ENCODE measurements at places on chromosomes 1 and 21. TPM values are rescaled to one million over a fixed set of nuclear protein-coding genes. Genes with fewer than 3 reads are reported as not detected.

DNA sequence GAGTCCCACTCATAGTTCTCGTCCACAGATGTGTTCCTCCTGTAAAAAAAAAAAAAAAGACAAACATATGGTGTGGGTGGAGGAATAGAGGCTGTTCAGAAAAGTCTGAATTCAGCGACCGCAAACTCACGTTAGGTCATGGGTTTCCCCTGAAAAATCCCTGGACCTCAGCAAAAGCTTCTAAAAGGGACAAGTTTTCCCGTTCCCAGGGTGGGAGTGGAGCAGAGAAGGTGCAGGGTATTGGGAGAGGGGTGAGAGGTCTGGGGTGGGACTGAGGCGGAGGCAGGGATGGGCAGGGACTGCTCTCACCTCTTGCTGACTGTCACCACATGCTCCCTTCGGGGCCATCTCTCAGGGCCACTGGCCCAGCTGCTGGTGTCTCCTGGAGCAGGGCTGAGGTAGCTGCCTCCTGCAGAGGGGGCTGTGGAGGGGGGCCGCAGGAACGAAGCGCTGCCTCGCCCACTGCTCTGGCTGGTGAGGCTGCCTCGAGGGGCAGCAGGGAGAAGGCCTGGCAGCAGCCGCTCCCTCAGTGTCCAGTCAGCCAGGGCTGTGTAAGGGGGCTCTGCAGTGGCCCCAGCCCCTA is 2.6 kb upstream of the TAGLN2 start:
- no peak for DNase-seq

GRCh38 chr1:162006081-162006480 is 17.6 kb downstream of the OLFML2B start:
- no peak for DNase-seq

DNA sequence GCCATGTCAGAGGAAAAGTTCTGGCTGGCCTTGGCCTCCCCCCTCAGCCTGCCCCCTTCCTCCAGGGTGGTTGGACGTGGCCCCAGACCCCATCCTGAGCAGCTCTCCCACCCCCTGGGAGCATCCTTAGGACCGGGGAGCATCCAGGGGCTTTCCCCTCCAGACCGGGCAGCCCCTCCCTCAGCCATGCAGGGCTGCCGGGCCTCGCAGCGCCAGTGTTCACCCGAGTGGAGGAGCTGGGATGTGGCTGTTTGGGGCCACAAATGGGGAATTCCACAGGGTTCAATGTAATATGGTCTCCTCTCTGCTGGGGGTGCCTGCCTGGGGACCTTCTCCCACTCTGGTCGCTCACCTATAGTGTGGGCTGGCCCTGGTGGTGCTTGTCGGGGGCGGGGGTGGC is 4.2 kb upstream of the PFKL start:
- no peak for DNase-seq

GRCh38 chr21:15730484-15731242 is 881 bp downstream of the USP25 start:
- peak; percentile 19 for DNase-seq

The MCOLN2 gene
- 1.9 TPM for polyA plus RNA-seq

DNA sequence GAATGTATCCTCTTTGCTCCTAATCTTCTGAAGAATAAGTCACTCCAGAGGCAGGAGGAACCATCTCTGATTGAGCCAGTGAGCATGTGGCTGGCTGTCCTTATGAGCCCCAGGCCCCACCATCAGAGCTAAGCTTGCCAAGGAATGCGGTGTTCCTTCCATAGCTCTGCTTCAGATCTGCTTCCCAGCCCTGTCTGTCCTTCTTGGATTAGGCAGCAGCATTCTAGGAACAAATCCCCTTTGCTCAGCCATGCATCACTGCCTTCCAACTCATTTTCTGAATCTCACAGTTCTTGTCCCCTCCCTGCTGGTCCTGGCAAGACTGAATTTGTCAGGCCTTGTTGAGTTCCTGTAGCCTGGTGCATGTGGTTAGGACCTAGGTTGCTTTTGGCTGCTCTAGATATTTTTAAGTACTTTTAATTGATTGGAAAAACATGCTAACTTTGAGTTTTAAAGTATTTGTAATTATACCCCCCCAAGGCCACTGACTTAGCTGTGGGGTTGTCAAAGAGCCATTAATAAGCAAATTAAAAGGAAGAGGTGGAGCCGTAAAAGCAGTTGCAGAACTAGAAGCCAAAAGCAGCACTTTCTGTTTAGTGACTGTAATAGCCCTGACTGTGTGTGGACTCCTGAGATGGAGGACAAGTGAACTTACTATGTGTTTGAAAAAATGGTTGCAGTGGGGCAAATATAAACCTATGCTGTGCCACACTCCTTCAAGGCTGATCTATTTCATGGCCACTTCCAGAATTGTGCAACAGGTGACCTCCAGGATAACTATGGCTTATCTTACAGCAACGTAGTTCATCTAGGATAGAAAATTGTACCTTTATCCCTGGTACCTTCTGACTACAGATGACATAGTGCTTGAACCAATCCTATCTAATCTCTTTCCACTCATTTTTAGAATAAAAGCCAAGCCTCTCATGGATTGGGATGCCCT is 61.3 kb upstream of the BACH1 start:
- no peak for DNase-seq

- peak; percentile 12 for DNase-seq
These were observed 61.7 kb downstream of the ATF6 start for GRCh38 chr1:161827786-161828185.

- DNase-seq = no peak
These were observed 37.1 kb downstream of the NEXN start for GRCh38 chr1:77925518-77925917.

DNA sequence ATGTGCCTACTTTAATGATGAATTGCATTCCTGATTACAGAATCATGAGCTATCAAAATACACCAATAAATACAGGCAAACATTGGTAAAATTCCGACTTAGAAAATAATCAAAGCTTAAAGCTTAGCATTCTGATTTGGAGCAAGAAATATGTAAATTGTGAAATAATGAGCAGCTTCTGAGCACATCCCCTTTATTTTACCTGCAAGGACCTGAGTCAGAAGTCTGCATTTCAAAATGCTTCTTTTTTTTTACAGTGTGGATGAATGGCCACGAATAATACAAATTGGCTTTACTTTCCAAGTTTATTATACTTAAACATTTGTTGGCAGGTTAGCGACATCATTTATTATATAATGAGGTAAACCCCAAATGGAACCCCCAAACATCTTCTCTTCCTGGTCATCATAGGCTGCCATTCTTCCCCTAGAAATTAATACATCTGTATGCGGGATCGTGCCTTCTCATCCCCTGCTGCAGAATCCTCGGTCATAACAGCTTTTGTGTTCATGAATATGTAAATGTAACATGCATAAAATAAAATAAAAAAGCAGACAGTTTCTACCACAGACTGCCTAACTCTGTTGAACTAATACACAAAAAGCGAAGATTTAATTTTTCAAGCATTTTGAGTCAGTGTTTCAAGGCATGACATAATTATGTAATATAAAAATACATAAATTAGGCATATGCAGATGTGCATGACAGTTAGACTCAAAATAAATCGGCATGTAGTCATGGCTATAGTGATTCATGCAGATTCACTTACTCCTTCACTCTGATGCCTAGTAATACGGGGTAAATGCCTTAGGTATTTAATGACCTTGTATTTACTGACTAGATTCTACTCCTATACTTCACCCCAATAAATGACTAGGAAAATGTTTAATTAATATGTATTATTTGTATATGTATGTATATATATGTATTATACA is 339.7 kb downstream of the USP25 start:
- DNase-seq = no peak

DNA sequence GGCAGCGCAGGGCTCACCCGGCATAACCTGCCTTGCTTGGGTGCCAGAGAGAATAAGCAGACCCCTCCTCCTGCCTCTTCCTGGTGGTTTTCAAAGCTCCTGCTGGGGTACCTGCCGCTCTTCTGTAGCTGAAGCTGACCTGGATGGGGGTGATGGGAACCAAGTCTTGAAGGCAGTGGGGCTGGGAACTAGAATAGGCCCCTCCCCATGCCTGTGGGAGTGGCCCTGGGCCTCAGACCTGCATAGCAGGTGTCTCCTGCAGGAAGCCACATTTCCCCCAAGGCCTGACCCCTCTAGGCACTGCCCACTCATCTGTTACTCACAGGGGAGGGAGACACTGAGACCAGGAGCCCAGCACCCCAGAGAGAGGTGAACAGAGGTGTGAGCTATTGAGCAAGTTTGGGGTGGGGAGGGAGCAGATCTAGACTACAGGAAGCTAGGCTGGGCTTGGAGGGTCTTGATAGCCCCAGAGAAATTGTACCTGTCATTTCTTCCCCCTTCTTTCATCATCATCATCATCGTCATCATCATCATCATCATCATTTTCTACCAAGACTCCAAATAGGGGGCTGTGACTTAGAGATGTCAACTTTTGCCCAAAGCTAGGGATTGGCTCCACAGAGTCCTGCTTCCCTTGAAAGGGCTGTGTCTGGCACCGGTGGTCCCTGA is 10.1 kb downstream of the PADI1 start:
- peak; percentile 88 for DNase-seq

DNA sequence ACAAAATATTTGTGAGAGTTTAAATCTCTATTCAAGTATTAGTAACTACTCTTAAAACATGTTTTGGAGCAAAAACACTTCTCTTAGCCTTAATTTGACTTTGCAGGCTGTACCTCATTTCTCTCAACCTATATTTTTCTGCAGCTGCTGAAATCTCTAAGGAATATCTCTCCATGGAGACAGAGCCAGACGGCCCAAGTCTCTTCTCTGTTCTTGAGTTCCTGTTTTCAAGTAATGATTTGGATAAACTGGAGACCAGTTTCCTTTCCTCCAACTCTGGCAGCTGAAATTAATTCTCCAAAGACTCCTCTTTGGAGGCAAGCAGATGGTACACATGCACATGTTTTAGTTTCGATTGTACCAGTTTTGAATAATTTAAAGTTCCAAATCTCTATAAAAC is 659.7 kb upstream of the NEGR1 start:
- DNase-seq = no peak

GRCh38 chr1:117215733-117216462 is 5.2 kb upstream of the VTCN1 start:
- no peak for DNase-seq

- DNase-seq = no peak
These were observed 94.2 kb downstream of the AK5 start for GRCh38 chr1:77375990-77376389.

DNA sequence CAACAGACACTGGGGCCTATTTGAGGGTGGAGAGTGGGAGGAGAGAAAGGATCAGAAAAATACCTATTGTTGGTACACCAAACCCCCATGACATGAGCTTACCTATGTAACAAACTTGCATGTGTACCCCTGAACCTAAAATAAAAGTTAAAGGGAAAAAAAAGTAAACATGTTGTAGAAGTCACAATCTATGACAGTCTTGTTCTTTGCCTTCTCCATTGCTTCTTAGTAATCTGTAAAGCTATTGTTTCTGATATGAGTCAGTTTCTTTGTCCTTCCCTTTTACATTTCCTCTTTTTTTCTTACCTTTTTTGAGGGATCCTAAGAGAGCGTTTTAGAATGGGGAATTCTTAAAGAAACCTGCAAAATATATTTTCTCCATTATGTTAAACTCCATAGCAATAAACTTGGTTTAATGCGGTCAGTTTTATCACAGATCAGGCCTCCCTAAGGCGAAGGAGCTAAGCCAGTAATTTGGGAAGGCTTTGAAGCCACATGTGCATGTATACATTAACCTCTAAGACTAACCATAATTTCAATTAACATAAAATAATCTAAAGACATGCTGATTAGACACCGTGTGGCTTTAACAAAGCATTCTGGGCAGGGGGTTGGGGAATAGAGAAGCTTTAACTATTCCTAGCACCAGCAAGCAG is 77.8 kb upstream of the C1orf105 start:
- DNase-seq = peak; percentile 13

The SRSF11 gene
- 116 TPM for polyA plus RNA-seq

GRCh38 chr1:229097356-229097755 is 173.6 kb upstream of the RAB4A start:
- no peak for DNase-seq

DNA sequence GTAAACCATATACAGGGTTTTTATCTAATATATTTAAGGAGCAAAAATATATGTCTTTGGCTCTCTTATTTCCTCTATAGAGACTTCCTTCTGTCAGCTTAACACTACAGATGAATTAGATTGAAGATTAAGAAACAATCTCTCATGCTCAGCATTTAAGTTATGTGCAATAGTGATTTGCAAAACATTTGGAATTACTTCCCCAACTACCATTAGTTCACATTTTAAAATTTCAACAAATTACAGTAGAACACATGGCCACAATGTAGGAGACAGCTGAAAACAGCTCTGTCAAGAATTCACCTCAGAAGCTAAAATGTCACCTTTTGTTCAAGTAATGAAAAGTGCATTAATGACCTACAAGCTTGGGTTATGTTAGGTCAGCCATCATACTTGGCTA is 177.9 kb downstream of the EIF4G3 start:
- DNase-seq = no peak

The VWA5B1 gene
- polyA plus RNA-seq = not detected

The TSPEAR gene
- polyA plus RNA-seq = not detected

The CTH gene
- polyA plus RNA-seq = 8.2 TPM

The SLC45A1 gene
- polyA plus RNA-seq = 0.28 TPM

DNA sequence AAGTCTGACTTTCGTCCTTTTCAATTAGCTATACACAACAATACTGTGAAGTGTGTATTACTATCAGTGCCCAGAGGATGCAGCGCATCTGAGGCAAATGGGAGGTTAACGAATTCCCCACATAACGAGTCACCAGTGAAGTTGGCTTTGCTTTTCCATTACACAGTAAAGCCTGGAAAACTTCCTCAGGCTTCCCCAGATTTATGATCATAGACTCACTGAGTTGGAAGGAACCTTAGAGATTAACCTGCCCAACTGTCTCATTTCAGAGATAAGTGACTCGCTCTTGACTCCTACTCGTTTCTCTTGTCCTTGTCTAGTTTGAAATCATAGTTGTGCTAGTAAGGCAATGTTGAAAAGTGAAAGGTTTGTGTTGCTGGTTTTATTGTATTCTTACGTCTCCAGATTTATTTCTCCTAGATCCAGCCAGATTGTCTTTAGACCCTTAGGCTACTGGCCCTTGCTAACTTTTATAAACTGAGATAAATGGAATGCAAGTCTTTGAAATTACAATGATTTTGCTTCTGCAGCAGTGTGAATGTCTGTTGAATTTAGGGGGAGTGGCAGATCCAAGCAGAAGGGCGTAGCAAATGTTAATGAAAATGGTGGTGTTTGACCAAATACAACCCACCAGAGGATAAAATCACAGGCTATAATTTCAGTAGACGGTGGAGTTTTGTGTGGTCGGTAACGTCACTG is 17.3 kb downstream of the S1PR1 start:
- DNase-seq = peak; percentile 55

The LMOD1 gene
- not detected for polyA plus RNA-seq

The CASQ1 gene
- not detected for polyA plus RNA-seq

DNA sequence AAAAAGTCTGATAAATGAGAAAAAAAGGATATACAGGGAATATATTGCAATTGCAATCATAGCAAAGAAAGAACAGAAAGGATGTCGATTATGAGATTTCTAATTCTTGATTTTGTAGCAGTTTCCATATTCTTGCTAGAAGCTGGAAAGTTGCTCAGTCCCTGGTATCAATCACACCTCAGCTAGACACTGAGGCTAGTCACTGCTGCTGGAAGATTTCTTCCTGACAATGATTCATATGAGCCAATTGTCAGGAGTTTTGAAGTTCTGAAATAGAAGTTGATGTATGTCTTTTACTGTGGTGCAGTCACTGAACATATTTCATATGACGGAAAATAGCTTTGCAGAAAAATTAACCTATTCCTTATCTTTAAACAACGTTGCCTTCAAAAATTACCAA is 208.4 kb upstream of the C1orf105 start:
- DNase-seq = no peak

The CR1 gene
- polyA plus RNA-seq = 0.01 TPM

Measured in mammary epithelial cell (primary cell).